ENCODE measurements at places on chromosomes 3 and 15. TPM values are rescaled to one million over a fixed set of nuclear protein-coding genes. Genes with fewer than 3 reads are reported as not detected.

DNA sequence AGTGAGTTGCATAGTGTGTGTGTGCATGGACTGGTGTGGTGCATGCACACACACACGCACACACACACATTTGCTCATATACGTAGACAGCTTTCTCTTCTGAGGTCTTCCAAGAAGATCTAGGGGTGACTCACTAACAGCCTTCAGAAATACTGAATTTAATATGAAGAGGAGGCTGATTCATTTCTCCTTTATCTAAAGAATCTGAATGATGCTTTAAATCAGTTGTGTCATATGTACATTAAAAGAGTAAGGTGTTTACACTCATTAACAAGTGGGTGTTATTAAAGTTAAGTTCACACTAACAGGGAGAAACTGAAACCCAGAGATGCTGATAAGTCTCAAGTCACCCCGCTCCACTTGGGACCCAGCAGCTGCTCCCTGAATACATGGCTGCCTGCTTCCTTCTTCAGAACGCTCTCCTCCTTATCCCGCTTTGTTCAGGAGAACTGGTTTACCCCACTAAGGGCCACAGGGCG is 22.0 kb downstream of the TMPRSS7 start:
- DNase-seq: no peak

DNA sequence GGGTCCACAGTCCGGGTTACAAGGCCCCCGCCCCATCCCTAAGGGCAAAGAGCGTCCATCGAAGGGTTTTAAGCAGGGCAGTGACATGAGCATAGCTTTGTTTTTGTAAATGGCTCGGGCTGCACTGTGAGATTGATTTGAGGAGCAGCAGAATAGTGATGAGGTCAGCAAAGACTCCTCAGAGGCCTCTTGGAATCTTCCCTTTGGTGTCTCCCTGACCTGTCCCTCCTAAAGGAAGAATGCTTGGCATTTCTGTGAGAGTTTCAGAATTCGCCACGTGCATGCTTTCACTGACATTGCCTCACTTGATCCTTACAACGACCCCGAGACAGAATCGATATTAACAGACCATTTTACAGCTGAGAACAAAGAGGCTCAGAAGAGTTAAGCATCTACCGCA is 20.3 kb downstream of the LAMP3 start:
- no peak for DNase-seq

- no peak for DNase-seq
Measured at GRCh38 chr3:108008106-108008505, 82.7 kb downstream of the CD47 start.

Gene HESX1
- total RNA-seq: 2.7 TPM

DNA sequence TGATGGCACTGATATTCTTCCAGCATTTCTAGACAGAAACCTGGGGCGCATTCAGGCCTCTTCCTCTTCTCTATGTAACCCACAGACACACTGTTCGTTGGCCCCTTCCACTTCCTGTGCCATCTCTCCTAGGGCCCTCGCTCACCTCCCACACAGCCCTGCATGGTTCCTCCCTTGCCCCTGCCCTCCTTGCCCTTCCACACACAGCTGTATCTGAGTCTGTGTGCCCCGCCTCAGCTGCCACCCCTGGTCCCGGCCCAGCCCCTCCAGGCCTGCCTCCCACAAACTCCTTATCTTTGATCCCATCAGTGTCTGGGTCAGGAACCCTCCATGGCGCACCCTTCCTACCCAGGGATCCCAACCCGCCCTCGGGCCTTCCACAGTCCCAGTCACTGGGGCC is 37.9 kb downstream of the RAB6B start:
- no peak for DNase-seq

DNA sequence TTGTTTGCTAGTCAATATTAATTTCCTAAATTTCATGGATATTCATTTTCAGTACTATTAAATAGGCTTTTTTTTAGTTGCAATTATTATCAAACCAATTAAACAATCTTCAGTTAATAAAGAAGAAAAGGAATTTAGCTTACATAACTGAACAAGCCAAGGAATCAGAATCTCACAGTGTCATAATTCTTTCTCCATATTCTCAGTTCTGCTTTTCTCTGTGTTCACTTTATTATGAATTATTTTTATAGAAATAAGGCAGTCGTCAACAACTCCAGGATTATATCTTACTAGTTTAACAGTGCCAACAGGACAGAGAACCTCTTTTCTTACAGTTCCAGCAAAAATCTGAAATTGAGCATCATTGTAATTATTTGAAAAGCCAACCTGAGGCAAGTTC is 221.7 kb downstream of the CGGBP1 start:
- no peak for DNase-seq

Gene STXBP5L
- not detected for total RNA-seq

Gene CADM2
- not detected for total RNA-seq

- no peak for DNase-seq
Measured at GRCh38 chr3:50242851-50243542, 7.0 kb downstream of the GNAI2 start.

DNA sequence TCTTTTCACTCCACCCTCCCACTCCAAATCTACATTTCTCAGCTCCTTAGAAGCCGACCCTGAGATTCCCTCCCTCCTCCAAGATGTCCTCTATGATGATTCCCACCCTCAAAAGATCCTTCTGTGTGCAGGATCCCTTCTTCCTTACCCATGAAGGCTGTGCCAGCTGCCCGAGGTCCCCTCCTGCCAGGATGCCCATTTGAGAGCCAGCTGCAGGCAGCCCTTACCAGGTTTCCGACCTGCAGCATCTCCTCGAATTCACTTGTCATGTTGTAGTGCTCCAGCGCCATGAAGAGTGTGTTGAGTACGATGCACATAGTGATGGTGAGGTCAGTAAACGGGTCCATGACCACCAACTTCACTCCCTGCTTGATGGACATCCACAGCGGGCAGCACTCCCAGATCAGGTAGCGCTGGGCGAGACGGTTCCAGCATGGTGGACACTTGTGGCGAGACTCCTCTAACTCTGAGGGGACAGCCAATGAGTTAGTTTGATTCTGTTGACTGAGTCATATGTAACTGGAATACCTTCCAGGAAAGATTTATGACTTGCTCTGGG is 51.9 kb downstream of the SCN5A start:
- no peak for DNase-seq

DNA sequence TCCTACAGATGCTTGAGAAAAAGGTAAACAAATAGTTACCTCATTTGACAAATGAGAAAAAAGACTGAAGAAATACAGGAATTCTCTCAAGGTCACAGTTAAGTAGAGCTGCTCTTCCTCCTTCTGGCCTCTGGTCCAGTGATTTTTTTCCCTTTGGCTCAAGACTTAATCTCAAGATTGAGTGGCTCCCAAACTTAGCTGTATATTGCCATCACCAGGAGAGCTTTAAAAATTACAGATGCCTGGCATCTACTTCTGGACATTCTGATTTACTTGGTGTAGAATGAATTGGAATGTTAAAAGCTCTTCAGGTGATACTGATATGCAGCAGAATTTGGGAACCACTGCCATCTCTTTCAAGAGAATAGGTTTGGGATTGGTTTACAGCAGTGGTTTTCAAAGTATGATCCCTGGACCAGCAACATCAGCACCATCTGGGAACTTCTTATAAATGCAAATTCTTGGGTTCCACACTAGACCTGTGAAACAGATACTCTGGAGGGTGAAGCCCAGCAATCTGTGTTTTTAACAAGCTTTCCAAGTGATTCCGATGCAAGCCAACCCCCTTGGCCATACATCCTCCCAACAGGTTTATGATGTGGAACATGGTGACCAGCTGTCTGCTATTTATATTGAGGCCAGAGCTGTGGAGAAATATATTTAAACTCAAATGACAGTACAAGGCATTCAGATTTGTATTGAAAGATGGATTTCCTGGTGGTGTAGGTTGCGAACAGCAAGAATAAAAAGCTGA is 333.0 kb upstream of the RARB start:
- no peak for DNase-seq
